ENCODE measurements at places on chromosomes 11 and 22. TPM values are rescaled to one million over a fixed set of nuclear protein-coding genes. Genes with fewer than 3 reads are reported as not detected.

DNA sequence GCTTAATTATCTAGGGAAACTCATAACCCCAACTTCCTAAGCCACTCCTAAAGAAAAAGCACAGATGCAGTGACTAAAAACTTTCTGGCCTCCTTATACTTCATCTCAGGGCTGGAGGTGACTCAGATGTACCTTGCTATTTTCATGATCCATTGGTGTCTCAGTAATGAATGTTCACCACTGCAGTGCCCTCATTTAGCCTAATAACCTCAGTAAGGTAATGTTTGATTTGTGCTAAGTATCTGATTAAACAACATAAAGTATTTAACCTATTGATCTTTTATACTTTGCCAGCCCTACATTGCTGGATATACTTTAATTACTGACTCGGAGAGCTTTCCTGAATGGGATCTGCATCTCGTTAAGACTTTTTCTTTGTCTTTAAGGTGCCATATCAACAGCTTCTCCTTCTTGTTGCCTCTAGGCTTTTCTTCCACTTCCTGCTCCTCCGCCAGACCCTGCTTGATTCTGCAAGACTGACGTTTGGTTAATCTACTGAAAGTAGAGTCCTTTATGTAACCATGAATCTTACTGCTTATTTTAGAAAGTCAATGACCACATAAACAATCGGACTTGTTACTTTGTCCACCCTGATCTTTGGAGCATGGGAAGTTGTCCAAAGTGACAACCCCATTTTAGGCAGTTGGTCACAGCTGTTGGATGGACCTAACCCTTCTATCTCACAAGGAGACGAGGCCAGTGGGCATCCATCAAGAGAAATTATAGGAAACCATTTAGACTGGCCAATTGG, 303.0 kb downstream of the ST3GAL4 start:
- no peak for DNase-seq

- DNase-seq: peak; percentile 62
Observed at GRCh38 chr11:118605116-118605867, 2.1 kb upstream of the PHLDB1 start.

SLC5A12 gene
- not detected for total RNA-seq

FXYD2 gene
- total RNA-seq: not detected

- DNase-seq: no peak
Observed at GRCh38 chr11:122598971-122599370, 56.6 kb upstream of the UBASH3B start.

OR51E2 gene
- total RNA-seq: not detected

DNA sequence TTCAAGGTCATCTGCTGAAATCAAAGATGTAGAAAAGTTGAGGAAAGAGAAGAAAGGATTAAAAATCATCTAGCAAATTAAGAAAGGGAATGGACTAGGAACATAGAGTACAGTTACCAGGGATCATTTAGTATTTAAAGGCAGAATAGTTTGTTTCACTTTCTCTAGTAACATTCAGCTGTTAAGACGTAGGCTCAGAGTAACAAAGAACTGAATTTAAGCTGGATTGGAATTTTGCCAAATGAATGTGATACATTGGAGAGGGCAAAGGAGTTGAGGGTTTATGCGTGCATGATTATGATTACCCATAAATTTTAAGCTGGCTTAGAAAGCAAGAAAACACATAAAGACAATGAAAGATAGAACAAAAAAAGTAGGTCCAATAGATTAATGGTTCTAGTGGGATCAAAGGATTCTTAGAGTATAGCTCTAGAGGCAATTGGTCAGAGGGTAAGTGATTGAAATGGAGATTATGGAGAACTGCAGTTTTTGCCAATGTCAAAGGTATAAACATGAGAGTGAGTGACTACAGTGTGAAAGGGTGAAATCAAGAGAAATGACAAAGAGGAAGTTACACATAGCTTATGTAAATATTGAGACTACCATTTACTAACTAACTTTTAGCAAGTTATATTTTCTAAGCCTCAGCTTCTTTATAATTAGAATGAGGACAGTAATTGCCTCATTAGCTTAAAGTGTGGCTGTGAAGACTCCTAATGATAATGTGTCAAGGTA, 190.0 kb downstream of the GRIA4 start:
- DNase-seq: no peak

DNA sequence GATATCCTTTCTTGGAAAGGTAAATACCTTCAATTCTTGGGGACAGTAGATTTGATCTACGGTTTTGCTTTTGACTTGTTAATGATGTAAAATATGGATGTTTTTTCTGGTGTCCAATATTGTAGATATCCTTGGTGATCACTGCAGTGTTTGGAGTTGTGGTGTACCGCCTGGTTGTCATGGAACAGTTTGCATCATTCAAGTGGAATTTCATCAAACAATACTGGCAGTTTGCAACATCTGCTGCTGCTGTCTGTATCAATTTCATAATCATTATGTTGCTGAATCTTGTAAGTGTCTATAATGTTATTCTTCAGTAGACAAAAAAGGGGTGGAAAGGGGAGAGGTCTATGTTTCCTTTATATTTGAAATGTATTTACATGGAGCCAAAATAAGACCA, 27.4 kb upstream of the MUC15 start:
- DNase-seq: no peak

TRIM3 gene
- 17.1 TPM for total RNA-seq

P4HA3 gene
- 4.5 TPM for total RNA-seq

GRCh38 chr11:75518204-75518549, 7.6 kb downstream of the GDPD5 start:
- no peak for DNase-seq

DNA sequence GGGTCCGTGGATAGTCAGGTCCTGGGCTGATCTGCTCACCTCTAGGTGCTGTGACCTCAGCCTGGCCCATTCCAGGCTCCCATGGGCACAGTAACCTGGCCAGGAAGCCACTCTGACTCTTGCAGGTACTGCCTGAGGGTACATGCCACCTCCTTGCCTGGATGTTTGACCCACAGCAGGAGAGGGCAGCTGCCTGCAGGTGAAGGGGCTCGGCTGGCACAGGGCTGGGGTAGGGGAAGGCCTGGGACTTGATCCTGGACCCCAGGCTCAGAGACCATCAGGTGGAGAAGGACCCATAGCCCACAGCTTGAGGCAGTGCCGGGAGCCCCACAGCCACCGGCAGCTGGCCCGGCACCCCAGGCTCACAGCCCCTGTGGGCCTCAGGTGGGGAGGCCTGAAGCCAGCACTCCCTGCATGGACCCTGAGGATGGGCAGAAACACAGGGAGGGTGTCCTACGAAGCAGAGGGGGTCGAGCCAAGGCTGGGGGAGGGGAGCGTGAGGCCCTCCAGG, 2.7 kb downstream of the LRRC56 start:
- DNase-seq: no peak
